ENCODE measurements at places on chromosomes 4 and X.

- DNase-seq: no peak
Measured at GRCh38 chrX:83759872-83760271, 101.1 kb upstream of the CYLC1 start.

GRCh38 chrX:127177966-127178365 lies 358.4 kb downstream of the PRR32 start:
- no peak for DNase-seq

DNA sequence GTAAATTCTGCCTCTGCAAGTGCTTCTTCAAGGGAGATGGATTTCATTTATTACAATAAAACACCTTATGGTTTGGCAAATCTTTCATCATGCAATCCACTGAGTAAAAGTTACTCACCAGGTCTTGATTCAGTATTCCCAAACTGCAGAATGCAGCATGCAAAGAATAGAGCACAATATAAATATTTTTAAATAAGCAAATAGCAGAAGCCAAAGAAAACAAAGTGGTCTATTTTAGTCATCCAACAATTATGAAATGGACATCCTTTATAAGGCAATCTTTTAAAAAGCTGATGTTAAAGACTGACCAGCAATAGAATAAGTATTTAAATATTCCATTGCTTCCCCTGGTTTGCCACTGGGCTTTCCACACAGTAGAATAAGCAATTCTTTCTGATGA lies 59.5 kb downstream of the SLC39A8 start:
- no peak for DNase-seq

DNA sequence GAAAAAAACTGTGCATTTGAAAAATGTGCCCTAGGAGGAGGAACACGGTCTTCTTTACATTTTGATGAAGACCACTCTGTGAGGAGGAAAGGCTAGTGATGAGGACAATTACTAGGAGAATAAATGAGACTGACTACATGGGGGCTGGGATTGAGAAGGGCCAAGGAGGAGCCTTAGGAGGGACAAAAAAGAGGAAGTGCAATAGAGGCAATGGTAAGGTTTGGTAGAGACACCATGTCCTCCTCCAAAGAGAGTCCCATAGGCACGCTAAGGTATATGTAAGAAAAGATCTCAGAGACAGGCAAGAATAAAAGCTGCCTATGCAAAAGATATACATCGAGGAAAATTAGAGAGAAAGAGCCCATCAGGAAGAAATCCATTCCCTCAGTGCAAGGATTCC lies 336.5 kb upstream of the SFRP2 start:
- no peak for DNase-seq

- DNase-seq: no peak
Measured at GRCh38 chrX:83819304-83819703, 41.6 kb upstream of the CYLC1 start.

DNA sequence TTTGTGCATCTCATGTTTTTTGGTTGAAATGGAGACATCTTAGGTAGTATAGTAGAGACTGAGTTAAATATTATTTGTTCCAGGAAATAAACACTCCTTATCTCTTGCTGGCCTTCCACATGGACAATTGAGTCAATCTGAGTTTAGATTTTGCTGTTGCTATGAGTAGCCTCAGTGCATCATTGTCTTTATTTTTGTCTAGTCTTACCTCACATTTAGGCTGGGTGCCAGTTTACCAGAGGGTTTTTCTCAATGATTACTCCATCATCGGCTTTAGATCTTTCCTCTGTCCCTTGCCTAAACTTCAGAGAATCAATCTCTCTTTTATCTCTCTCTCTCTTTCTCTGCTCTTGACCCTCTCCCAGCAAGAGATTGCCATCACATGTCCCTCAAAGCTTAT lies 73.6 kb downstream of the GABRB1 start:
- DNase-seq: no peak

- DNase-seq: no peak
Measured at GRCh38 chr4:78565971-78566372, 14.4 kb downstream of the ANXA3 start.

GRCh38 chr4:32931475-32931874 lies 2211.3 kb downstream of the PCDH7 start:
- no peak for DNase-seq

GRCh38 chr4:143773998-143774895 lies 73.8 kb upstream of the FREM3 start:
- DNase-seq: peak; percentile 6

DNA sequence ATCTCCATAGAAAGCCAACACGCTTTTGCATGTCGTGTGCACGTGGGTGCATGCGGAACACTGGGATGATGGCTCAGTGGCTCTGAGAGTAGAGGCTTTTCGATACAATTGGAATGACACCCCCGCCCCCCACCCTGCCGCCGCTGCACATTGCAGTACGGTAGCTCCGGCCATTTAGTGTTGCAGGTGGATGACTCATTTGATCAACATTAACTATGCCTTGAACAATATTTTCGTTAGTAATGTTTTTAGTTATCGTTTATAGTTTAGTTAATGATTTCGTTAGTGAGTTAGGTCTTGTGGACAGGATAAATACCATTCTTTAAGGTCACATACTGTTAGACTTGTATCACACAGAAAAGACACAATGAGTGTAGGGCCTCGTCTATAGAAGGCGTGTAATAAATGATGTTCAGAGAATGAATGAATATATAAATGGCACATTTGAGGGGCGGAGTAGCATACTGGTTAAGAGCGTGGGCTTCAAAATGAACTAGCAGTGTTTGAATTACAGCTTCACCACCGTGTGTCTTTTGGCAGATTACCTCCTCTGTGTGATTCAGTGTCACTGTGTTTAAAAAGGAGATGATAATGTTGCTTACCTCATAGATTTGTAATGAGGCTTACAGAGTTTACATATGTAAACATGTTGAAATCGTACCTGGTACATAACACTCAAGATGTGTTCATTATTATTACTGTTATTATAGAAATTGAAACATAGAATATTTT lies 67.2 kb upstream of the TENM3 start:
- no peak for DNase-seq

- DNase-seq: no peak
Measured at GRCh38 chrX:133676344-133677122, 261.2 kb upstream of the GPC4 start.
